NCI-H226 (cell line): ENCODE measurements at places on chromosomes 16 and 17.
A peak's percentile ranks its signal among the peaks of the same experiment; 100 is the strongest.

GRCh38 chr16:73051226-73051625 is 3.3 kb upstream of the ZFHX3 start:
- no peak for DNase-seq

GRCh38 chr17:2414446-2415064 is 13.7 kb upstream of the MNT start:
- DNase-seq: no peak

- no peak for DNase-seq
These were observed 17.5 kb upstream of the SPNS2 start for GRCh38 chr17:4480929-4481898.

GRCh38 chr16:78102865-78103264 is 3.4 kb downstream of the WWOX start:
- DNase-seq: no peak

DNA sequence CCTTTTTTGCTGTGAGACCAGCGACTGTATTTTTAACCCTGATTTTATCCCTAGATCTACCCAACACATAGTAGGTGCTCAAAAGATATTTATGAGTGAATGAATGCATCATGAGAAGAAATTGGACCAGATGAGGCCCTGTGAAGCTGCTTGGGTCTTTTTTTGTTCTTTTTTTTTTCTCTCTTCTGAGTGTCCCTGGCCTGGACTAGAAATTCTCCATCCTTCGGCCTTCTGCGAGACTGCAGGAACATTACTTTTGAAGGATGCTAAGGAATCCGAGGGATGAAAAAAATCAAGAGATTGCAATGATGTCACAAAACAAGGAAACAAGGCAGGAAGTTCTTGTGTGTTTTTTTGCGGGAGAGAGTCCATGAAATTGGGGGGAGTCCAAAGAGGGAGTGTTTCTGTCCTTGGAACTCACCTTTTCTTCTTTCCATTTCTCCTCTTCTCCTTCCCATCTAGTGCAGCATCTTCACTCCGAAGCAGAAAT is 560 bp upstream of the RUSF1 start:
- DNase-seq: peak; percentile 21

GRCh38 chr16:2937170-2937569 is 25.4 kb downstream of the FLYWCH1 start:
- DNase-seq: no peak

- no peak for DNase-seq
These were observed 358.6 kb upstream of the CDH11 start for GRCh38 chr16:65480281-65481091.

DNA sequence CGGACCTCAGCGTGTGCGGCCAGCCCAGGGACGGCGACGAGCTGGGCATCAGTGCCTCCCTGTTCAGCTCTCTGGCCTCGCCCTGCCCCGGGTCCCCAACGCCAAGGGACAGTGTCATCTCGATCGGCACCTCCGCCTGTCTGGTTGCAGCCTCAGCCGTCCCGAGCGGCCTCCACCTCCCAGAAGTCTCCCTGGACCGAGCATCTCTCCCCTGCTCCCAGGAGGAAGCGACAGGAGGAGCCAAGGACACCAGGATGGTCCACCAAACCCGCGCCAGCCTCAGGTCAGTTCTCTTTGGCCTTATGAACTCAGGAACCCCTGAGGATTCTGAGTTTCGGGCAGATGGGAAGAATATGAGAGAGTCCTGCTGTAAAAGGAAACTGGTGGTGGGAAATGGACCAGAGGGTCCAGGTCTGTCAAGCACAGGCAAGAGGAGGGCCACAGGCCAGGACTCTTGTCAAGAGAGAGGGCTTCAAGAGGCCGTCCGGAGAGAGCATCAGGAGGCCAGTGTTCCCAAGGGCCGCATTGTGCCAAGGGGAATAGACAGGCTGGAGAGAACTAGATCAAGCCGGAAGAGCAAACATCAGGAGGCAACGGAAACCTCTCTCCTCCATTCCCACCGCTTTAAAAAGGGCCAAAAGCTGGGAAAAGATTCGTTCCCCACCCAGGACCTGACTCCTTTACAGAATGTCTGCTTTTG is 825 bp downstream of the HASPIN start:
- no peak for DNase-seq

GRCh38 chr16:29961127-29961478 is 776 bp upstream of the TMEM219 start:
- DNase-seq: no peak

GRCh38 chr17:49779739-49780231 is 8.7 kb upstream of the KAT7 start:
- peak; percentile 58 for DNase-seq

- no peak for DNase-seq
These were observed 6.3 kb downstream of the CDH8 start for GRCh38 chr16:62029947-62030346.

- no peak for DNase-seq
These were observed 702 bp downstream of the SPN start for GRCh38 chr16:29663807-29664090.

- DNase-seq: no peak
These were observed 86.9 kb upstream of the CBX4 start for GRCh38 chr17:79926142-79926604.

GRCh38 chr17:56203430-56203829 is 50.2 kb downstream of the ANKFN1 start:
- peak; percentile 28 for DNase-seq

DNA sequence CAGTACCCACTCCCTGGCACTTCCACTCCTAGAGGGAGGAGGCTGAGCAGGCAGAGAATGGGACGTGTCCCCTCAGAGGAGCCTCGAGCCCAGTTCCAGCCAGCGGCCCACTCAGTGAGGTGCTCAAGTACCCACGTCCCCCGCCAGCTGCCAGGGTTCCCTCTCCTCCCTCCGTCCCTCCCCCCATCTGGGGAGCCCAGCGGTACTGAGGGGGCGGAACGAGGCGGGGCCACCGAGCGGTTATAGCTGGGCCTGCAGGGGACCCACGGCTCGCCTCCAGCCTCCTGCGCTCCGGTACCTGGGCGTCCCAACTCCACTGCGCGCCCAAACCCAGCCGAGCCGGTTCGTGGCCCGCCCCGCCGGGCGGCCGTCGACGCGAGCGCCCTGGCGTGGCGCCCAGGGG is at the start of gene NPW:
Gene NPW, plus strand, starts transcription at position 268 of the 403 bp plus-strand sequence.
- no peak for DNase-seq

DNA sequence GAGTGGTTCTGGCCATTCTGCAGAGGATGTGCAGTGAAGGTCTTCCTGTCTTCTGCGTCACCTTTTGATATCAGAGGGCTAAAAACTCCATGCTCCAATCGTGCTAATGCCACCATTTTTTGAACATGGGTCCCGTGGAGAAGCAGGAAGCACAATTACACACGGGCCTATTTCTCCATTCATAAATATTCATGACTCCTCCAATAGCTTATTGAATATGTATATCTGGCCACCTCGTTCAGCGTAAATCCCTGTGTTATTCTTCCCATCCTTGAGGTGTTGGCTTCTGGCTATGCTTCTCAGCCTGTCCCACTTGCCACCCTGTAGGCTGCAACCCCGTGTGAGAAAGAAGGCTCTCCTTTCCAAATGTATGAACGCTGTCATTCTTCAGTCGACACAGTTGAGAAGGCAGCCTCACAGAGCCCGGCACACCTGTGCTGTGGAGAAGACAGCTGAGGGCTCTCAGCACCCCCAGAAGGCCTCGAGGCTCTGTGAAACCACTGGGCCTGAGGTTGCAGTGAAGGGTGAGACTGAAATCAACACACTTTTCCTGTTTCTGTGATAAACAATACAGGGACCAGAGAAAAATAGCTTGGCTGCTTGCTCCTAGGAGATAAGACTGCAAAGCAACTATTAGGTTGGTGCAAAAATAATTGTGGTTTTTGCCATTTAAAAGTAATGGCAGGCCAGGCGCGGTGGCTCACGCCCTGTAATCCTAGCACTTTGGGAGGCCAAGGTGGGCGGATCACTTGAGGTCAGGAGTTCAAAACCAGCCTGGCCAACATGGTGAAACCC is 4.9 kb upstream of the ANKRD40CL start:
- no peak for DNase-seq

DNA sequence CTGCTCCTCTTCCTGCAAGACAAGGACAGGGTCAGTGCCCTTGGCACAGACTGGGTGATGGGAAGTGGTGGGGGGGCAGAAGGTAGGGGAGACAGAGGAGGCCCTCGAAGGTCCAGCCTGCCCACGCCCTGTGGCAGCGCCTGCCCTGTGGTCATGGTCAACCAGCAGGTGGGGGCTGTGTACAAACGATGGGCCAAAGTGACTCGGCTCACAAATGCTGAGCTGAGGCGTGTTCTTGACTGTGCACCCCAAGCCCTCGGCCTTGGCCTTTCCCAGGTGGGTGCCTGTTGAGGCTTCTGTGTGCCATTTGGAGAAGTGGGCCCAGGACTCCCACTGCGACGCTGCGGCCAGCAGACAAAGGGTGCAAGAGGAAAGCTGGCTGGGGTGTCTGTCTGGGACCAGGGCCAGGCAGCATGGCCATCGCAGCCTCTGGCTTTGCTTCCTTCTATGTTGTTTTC is 22.6 kb downstream of the MXRA7 start:
- DNase-seq: no peak

GRCh38 chr17:77738751-77739531 is 219.6 kb upstream of the TNRC6C start:
- no peak for DNase-seq

DNA sequence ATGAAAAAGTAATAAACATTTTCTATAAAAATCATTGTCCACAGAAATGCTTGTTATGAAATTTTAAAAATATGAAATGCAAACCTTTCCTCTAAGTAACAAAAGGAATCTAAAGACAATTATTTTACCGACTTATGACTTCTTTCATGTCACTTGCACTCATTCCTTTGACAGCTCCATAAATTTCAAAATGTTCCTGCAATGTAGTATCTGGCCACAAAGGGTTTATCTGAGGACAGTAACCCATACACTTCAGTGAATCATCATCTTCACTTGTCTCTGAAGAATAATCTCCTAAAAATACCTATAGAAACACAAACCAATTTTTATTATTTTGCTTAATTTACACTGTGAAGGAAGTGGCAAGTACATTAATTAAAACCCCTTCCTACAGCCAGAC is 25.6 kb upstream of the ABCA10 start:
- DNase-seq: no peak

- no peak for DNase-seq
These were observed 2.1 kb downstream of the CMTM2 start for GRCh38 chr16:66581246-66581952.

DNA sequence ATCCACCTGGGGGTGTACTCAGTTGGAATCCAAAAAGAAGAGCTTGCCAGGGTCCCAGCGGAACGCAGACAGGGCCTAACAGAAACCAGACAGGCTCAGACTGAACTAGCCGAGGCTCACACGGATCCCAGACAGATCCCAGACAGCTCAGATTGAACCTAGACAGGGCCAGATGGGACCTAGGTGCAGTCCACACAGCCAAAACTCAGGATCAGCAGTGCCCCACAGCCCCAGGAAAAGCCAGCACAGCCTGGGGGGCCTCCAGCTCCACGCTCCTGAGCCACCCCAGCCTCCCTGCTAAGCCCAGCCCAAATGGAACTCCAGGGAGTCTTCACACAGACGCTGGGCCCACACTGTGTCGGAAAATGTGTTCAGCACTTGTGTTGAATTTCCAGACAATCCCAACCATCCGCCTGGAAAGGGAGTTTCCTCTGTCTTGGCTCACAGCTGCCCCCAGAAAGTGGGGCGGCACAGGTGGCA is 7.5 kb downstream of the STX1B start:
- no peak for DNase-seq

DNA sequence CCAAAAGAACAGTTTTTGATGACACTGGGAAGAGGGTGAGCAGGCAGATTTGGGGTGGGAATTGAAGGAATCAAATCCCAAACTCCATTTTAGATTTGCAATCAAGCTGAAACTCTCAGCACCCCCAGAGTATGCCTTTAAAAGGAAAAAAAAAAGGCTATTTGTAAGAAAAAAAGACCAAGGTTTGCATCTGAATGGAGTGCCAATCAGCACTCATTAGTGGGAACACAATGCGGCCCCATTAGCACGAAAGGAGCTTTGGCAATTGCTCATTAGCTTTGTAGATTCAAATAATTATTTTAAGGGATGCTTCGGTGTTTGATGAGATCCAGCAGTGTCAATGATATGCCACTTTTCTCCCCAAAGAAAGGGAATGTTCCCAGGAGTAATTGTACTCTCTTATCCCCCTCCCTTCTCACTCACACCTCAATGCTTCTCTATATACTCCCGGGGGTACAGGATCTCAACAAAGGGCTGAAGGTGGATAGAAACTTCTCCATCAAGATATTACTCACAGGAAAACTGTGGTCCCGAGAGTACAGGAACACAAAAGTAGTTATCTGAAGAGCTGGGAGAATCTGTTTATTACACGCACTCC is 32.2 kb downstream of the CHP2 start:
- no peak for DNase-seq

GRCh38 chr17:19273731-19274130 is 36.6 kb downstream of the EPN2 start:
- no peak for DNase-seq

GRCh38 chr17:43092901-43093300 is 32.3 kb downstream of the BRCA1 start:
- DNase-seq: no peak

- no peak for DNase-seq
These were observed 899 bp downstream of the ACE start for GRCh38 chr17:63477480-63478440.

DNA sequence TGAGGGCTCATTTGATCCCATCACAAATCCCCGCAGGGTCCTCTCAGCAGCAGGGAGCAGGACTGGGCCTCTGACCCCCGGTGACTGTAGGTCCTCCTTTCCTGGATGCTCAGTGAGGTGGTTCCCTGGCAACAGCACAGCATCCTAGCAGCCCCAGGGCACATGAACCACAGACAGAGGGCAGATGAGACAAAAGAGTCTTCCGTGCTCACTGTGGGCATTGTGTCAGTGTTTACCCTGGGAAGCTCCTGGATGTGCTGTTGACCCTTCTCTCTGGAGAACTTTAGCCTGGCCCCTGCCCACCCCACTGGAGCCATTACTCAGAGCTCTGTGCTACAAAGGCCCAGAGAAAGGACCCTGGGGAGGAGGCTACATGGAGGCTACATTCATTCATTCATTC is 21.7 kb upstream of the TMEM220 start:
- no peak for DNase-seq

DNA sequence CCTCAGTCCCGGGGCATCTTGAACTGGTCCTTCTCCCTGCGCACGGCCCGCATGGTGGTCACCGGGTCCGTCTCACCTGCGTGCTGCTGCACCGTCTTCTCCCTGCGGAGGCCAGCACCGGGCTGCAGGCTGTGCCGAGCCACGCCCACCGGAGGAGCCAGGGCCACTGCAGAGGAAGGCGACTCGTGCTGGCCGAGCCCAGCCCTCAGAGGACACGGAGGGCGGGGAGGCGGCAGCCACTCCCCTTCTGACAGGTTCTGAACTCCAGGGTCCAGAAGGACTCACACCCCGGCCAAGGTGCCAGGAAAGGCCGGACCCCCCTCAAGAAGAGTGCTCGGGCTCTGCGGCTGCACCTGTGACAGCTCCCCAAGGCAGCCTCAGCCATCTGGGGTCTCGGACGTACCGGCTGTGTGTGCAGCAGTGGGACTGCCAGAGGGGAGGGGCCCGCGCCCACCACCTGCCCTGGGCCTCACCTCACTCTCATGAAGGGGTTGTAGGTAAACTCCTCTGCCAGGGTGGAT is 15.8 kb upstream of the IGFALS start:
- no peak for DNase-seq
